ENCODE measurements at places on chromosomes 7 and 10.

- peak; percentile 26 for DNase-seq
Observed at GRCh38 chr10:84344526-84344925, 16.1 kb downstream of the CCSER2 start.

DNA sequence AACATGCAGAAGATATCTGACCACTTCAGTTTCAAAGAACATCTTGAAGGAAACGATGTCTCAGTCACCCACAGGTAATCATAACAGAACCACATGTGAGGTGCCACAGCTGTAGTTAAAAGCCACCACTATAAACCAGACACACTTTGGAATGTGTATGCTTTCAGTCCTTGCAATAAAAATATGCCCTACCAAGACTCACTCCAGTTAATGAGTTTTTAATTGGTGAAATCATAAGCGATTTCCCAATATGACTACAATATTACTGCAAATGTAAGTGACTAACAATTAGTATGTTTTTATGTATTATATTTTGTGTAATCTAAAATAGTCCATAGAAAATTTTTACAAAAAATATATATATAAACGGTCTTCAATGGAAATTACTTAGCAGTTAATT, 428.2 kb downstream of the PARD3 start:
- no peak for DNase-seq

- DNase-seq: no peak
Observed at GRCh38 chr7:150439967-150440366, 10.5 kb upstream of the GIMAP8 start.

DNA sequence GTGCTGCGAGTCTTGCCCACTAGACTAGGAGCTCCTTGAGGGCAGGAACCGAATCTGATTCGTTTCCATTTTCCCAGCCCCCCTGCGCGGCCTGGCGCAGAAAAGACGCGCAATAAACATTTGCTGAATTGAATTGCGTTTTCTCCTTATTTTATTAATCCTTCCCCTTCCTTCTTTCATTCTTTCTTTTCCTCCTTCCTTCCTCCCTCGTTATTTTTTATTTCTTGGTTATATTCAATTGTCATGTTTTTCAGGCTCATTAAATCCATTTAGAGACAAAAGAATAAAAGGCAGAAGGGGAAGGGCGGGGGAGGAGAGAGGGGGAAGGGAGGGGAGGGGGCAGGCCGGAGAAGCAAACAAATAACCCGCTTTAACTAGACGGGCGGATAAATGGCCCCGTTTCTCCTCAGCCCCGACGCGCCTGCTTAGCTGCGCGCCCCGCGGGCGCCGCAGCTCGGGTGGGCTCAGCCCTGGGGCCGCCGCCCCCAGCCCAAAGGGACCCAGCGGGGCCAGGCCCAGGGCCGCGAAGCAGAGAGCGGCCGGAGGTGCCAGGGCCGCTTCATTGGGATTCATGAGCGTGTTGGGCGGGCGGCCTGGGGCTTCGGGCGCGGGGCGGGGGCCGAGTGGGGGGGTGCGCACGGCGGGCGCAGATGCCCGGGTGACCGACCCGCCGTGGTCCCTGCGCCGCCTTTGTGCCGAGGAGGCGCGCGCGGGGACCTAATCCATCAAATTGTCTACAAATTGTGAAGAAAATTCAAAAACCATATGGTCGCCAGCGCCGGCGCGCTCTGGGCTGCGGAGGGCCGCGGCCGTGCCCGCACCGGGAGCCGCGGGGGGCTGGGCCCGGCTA, 5.0 kb downstream of the LBX1 start:
- no peak for DNase-seq

GRCh38 chr7:27586825-27587224, 75.9 kb downstream of the HIBADH start:
- DNase-seq: no peak

DNA sequence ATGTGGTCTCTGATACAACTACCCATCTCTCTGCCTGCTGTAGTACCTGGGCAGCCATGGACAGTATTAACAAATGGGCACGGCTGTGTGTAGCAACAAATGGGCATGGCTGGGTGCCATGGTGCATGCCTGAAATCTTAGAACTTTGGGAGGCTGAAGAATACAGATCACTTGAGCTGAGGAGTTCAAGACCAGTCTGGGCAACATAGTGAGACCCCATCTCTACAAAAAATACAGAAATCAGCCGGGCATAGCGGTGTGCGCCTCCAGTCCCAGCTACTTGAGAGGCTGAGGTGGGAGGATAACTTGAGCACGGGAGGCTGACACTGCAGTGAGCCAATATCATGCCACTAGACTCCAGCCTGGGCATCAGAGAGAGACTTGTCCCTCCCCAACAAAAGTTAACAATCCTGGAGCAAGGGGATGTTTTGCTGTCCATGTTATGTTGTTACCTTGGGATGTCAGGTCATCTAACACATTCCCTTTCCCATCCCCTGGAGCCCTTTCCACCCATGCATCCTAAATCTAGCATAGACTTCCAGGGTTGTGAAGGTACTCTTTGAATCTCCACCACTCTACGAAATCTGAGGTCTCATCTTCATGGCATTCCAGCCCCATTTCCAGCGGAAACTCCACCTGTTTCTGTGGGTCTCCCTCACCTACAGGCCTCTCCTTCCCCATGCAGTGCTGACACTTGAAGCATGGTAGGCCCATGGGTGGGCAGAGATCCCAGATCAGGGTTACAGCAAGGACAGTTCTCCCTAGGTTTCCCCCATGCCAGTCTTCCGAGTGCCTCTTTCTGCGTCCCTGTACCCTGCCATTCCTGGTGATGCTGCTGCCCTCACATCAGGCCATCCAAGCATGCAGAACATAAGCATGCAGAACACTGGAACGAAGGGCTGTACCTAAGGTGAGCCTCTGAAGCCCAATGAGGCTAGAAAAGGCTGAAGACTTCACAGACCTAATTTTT, 13.1 kb downstream of the FXYD4 start:
- no peak for DNase-seq

DNA sequence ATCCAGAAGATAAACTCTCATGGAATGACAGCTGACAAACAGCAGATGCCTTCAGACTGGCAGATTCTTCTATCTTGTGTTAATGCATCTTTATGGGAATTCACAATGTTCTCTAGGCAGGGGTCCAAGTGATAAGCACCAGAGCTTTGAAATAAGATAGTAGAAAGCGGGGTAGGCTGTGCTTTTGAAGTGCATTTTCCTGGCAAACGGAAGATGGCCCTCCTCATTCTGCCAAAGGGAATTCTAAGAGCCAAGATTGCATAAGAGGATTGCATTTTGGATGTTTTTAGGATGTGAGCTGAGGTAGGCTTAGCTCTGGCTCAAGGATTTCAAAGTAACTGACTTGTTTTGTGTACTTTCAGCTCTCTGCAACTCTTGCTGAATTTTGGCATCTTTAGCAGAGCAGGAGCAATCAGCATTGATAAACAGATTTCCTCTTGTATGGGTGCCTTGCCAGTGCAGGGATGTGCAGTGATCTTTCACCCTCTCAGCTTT, 298.5 kb upstream of the KLF6 start:
- DNase-seq: no peak

GRCh38 chr7:64951250-64951848, 39.5 kb downstream of the ZNF117 start:
- DNase-seq: peak; percentile 61

DNA sequence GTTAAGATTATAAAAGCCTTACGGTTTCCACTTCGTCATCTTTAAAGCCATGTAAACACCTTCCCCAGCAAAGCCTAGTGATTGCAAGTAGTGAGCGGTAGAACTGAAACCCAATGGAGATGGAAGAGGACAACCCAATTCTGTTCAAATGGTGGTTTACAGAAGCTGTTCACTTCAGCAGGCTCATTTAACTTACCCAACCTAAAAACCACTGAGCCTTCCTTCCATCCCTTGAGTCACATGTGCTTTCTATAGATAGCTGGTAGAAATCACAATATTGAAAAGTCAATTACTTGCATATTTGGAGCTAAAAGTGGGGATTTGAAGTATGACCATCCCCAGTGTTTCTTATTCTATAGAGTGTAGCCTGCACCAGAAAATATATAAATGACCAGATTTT, 667.7 kb downstream of the SUGCT start:
- no peak for DNase-seq

GRCh38 chr7:1317646-1318045, 85.0 kb downstream of the UNCX start:
- DNase-seq: no peak

- no peak for DNase-seq
Observed at GRCh38 chr10:44161184-44161583, 223.7 kb downstream of the CXCL12 start.

DNA sequence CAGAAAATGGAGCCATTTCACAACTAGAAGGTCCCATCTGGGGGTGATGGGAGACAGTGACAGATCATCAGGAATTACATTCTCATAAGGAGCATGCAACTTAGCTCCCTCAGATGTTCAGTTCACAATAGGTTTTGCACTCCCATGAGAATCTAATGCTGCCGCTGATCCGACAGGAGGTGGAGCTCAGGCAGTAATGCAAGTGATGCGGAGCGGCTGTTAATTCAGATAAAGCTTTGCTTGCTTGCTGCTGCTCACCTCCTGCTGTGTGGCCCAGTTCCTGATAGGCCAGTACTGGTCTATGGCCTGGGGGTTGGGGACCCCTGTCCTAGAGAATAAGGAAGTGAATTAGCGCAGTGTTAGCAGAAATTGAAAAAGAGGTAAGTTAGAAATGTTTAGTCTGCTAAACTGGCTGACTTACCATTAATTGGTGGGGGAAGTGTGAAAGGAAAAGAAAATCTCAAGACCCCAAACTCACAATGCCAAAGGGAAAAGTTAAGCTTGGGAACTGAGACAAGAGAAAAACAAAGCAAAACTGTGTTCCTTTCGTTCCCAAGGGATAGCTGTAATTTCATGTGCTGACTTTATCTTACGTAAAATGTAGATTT, 76.4 kb downstream of the LYZL2 start:
- no peak for DNase-seq

DNA sequence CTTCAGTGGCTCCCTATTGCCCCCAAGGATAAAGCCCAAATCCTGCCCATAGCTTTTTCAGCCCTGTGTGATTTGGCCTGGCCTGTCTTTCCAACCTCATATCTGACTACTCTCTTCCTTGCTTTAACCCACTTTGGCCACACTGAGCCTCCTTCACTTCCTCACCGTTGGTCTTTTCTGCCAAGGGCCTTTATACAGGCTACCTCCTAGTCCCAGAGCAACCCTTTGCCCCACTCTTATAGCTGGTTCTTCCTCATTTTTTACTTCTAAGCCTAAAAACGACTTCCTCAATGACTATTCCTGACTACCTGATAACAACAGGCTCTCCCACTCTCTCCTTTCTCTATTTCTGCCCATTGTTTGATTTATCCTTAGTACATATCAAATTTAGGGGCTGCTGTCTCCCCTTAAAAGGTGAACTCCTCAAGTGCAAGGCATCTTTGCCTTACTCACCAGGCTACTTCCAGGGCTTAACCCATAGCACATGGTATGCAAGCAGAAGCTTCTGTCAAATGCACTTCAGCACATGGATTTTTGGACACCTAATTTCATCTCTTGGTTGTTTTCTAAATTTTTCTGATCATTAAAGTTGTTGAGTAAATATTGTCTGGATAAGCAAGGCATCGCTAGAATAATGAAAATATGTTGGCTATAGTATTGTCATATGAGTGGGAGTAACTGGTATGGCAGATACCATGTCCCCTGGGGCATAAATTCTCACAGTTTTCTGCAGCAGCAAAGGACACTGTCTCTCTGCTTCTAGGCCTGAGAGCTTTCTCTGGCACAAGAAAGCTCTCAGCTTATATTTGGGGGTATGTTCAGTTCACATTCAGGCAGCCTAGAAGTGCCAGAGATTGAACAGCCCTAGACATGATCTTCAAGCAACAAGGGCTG, 201.5 kb upstream of the GPR26 start:
- DNase-seq: no peak

- DNase-seq: no peak
Observed at GRCh38 chr7:17090751-17091150, 207.7 kb upstream of the AHR start.

- no peak for DNase-seq
Observed at GRCh38 chr7:81482600-81483186, 287.2 kb downstream of the HGF start.
